SW 1271 (cell line): ENCODE measurements at places on chromosomes 4 and X.

- peak; percentile 45 for DNase-seq
Observed at GRCh38 chr4:10582059-10582686, 102.4 kb downstream of the CLNK start.

DNA sequence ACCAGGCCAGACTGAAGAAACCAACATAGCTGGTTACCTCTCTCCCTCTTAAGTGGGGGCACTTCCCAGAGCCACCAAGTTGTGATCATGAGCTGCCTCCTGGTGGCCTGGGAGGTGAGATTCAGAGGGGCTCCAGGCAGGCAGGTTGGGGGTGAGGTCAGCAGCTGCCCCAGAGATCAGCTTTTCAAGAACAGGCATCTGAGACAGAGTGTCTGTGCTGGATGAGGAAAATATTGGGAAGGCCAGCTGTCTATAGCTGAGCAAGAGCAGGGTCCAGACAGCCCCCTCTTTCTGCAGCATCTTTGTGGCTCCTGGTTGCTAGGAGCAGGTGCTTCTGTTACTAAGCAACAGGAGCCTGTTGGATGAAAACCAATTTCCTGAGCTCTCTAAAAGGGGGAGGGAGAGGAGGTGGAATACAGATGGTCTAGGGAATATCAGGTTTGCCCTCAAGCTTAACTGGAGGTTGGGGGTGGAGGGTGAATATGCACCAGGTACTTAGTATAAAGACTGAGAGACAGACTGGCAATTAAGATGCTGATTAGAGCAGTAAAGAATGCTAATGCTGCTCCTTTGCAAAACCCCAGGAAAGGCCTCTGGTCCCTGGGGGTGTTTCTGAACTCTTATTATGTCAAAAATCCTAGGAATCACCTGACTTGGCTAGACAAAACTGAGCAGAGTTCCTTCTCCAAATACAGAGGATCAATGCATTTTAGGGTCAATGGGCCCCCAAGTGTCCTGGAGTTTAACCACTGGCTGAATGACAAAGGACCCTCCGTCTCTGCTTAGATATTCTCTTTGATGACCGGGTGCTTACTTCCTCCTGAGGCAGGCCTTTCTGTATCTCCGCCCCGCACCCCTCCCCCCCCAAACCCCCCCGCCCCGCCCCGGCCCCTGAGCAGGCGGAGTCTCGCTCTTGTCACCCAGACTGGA, 21.4 kb downstream of the ZCCHC13 start:
- DNase-seq: no peak

GRCh38 chrX:68922013-68922412, 93.2 kb downstream of the EFNB1 start:
- no peak for DNase-seq

GRCh38 chr4:102761906-102762305, 1.1 kb upstream of the MANBA start:
- DNase-seq: no peak

DNA sequence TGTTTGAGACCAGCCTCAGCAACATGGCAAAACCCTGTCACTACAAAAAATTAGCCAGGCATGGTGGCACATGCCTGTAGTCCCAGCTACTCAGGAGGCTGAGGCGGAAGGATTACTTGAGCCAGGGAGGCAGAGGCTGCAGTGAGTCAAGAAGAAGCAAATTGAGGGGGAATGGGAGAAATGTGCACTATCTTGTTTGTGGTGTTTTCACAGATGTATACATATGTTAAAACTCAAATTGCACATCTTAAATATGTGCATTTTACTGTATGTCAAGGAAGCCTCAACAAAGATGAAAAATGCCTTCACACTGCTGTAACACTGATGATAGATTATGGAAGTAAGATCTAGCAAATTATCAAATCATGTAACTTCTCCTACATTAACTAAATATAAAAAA, 44.3 kb downstream of the THOC2 start:
- DNase-seq: no peak

- DNase-seq: no peak
Observed at GRCh38 chr4:3681191-3681590, 85.0 kb upstream of the ADRA2C start.

DNA sequence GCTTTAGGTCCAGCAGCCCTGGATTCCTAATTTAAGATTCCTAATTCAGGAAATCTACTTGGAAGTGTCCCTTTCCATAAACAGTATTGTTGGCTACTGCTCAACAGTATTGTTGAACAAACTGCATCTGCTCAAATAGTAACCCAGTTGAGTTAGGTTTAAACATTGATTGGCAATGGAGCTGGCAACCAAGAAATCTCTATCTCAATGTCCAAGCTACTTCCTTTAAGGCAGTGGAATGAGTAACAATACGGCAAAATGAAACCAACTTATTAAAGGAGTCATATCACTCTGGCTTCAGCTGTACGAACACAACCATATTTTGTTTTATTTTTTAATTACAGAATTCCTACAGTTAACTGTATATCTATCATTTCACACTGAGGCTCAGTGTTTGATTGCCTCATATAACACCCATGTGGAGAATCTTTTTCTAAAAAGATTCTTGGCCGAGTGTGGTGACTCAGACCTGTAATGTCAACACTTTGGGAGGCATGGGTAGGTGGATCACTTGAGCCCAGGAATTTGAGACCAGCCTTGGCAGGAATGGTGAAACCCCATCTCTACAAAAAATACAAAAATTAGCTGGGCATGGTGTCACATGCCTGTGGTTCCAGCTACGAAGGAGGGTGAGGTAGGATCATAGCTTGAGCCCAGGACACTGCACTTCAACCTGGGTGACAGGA, 71.7 kb upstream of the IL13RA1 start:
- DNase-seq: no peak

DNA sequence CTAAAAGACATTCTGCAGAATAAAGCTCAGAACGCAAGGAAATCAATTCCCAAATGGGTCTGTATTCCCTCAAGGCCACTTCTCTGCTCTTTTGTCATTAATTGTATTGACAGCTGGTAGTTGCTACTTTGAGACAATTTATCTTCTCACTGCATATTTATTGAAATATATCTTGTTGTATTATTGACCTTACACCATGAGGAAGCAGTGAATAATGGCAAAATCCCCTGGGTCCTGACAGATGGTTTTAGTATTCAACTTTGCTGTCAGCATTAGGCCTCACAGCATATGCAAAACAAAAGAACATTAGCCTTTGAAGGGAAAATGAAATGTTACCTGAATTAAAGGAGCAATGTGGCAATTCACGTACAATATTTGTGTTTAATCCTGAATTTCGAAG, 406.1 kb upstream of the TRAM1L1 start:
- DNase-seq: no peak

GRCh38 chrX:68086709-68087108, 346.6 kb downstream of the OPHN1 start:
- DNase-seq: no peak

- DNase-seq: no peak
Observed at GRCh38 chrX:129762448-129762847, 17.3 kb upstream of the SASH3 start.

- DNase-seq: no peak
Observed at GRCh38 chr4:79331126-79331876, 5.4 kb upstream of the NAA11 start.

DNA sequence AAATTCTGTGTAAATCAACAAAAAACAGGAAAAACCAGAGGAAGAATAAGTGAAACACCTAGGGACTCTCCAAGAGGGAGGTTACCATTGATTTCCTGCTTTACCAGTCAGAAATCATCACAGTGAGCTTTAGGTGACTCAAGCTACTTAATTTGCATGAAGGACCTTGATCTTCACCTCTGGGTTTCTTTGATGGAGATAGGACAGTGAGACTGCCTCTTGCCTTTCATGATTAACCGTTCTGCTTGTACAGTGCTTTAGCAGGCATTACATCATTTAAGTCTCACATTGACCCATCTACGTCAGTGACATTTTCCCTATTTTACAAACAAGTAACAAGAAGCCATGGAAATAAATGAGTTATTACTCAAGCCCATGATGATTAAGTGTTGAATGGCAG, 3.4 kb upstream of the GK start:
- no peak for DNase-seq

- no peak for DNase-seq
Observed at GRCh38 chrX:56802921-56803849, 74.1 kb downstream of the NBDY start.

DNA sequence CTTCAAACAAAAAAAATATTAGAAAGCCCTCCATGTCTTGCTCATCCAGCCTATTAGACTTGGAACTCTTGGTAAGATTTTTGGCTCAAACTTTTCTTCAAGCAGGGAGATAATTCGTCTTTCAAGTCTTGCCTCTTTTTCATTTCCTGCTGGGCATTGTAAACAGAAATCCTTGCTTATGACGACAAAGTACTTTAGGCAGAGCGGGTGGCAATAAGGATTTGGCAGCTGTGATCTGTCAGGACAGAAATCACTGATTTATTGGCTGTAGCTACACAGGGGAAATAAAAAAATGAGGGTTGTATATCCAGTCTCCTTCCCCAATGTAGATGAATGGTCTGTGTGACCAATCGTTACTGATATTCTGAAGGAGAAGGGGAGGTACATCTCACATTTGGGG, 121.6 kb downstream of the SLC4A4 start:
- DNase-seq: no peak

GRCh38 chrX:120274958-120275357, 24.3 kb downstream of the ZBTB33 start:
- no peak for DNase-seq

DNA sequence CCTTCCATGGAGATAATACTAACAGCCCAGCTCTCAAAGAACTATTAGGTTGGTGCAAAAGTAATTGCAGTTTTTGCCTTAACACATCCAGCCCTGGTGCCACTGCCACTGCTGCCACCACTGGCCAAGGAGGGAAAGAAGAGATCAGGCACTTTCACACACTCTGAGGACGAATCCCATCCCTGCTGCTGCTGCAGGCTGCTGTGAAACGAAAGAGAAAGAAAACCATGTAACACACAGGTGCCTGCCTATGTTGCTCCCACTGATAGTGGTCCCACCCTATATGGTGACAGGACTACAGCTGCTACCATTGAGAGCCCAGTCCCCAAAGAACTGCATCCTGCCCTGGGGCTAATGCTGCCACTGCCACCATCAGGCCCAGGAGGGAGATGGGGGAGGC, 35.1 kb downstream of the TMLHE start:
- DNase-seq: no peak

DNA sequence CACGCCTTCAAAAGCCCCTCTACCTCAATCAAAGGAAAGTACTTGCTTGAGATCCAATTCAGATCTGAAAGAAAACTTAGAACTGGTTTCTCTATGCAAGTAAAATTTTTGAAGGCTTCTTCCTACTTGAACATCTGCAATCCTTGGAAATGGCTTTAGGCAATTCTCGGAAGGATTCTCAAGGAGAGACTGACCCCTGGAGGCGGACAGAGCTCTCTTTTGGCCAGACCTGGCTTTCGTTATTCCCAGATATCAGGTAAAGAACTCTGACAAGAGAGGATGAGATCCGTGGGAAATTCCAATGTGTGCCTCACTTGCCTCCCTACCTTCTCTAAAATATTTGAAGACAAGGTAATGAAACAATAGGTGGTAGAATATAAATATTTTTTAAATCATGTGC, 670.3 kb upstream of the FAM241A start:
- no peak for DNase-seq

- DNase-seq: no peak
Observed at GRCh38 chr4:90958256-90958895, 831.2 kb downstream of the CCSER1 start.

GRCh38 chrX:87706134-87706533, 188.5 kb downstream of the KLHL4 start:
- DNase-seq: no peak

DNA sequence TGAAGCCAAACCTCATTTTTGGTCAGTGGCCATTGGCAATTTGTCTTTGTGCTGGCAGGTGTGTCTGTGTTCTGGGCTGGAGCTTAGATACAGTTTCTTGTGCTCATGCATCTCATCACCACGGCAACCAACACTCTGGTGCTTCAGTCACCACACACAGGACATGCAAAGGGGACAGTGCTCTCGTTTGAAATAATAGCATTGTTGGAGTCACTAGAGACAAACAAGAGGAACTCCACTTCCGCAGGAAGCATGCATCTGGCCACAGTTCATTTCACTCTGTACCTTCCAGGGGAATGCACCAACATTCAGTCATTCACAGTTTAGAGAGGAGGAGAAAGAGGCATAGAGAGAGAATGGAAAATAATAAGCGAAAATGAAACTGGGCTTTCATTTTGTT, 267.4 kb downstream of the ANK2 start:
- DNase-seq: no peak
